ACHN (cell line): ENCODE measurements at places on chromosomes 2 and 18.

DNA sequence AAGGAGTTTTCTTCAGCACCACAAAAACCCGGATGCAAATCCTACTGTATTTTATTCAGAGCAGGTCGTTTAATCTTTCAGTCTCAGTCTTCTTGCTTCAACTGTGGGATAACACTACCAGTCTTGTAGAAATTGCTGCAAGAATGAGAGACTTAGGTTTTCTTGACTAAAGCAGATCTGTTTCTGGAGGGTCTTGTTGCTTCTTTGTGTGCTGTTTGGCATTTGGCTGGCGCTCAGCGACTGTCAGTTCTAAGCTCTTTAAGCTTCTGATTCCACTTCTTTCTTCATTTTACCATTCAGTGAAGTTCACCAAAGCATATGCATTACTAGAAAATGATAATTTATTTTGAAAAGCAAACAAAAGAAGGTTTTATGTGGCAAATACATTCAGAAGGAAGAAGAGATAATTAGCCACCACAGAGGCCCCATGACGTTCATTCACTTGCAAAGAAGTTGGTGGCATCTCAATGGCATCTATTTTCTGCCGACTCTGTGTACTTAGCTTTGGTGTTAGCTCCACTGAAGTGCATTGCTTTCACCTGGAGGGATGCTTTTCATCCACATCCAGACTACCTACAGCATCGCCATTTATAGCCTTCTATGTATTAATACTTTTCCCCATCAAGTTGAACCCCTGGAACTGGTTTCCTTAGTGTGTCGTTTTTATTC lies 53.7 kb downstream of the TRIB2 start:
- no peak for DNase-seq

- DNase-seq, result no peak
Measured at GRCh38 chr2:8049176-8049575, 632.7 kb upstream of the ID2 start.

GRCh38 chr2:521853-522530 lies 155.2 kb downstream of the TMEM18 start:
- no peak for DNase-seq

- DNase-seq, result no peak
Measured at GRCh38 chr18:49090901-49091300, 140.1 kb upstream of the SMAD7 start.

DNA sequence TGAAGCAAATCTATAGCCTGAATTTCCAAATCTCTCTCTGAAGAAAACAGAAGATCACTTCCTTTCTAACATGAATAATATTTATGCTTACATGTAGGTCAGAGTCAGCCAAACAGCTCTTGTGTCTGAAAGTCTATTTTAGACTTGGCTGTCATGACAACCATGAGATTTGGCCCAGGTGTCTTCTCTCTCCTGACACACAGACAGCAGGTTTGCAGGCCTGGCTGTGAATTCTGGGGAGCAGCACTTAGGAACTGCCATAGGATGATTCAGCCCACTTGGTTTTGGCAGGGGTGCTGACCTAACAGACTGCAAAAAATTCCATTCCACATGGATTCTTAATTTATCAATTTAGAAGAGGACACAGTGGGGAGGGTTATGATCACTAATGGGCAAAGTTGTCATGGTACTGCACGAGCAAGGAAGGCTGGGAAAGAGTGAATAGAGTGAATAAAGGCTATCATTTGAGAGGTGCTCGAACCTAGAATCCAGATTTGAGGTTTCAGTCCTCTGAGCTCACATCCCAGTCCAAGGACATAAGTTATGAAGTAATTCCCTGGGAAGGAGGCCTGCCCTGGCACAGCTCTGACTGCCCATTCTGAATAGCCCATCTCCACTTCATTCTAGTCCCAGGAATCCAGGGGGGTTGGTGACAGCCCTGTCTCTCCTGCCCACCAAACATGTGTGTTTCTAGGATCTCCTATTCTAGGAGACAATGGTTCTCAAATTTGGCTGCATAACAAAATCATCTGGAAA lies 453.9 kb upstream of the TRIB2 start:
- DNase-seq, result no peak

DNA sequence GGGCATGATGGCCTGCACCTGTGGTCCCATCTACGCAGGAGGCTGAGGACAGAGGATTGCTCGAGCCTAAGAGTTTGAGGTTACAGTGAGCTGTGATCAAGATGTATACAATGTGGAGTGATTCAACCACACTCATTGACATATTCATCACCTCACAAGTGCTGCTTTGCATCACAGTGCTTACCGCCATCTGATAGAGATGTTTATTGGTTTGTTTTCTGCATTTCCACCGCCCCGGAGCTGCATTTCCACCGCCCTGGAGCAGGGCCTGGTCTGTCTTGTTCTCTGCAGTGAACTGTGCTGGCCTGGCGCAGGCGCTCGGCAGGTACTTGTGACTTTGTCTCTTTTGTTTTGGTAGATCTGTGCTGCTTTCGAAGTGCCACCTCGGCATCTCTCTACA lies 96.0 kb downstream of the SMAD7 start:
- DNase-seq, result no peak

DNA sequence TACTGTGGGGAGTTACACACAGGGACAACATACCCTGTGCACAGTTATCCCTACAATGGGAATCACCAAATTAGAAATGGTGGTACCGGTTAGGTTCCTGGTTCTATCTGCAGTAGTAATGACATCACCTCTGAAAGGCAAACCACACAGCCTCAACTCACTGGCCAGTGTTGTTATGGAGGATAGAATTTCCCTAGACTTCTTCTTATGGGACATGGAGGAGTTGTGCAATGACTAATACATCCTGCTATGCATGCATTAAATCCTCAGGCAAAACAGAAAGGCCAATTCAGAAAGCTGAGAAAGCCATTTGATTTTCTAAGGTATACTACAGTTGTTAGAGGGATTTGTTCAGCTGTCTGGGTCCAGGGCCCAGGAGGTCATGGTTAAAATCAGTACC lies 439.3 kb downstream of the TMX3 start:
- DNase-seq, result peak; percentile 6

DNA sequence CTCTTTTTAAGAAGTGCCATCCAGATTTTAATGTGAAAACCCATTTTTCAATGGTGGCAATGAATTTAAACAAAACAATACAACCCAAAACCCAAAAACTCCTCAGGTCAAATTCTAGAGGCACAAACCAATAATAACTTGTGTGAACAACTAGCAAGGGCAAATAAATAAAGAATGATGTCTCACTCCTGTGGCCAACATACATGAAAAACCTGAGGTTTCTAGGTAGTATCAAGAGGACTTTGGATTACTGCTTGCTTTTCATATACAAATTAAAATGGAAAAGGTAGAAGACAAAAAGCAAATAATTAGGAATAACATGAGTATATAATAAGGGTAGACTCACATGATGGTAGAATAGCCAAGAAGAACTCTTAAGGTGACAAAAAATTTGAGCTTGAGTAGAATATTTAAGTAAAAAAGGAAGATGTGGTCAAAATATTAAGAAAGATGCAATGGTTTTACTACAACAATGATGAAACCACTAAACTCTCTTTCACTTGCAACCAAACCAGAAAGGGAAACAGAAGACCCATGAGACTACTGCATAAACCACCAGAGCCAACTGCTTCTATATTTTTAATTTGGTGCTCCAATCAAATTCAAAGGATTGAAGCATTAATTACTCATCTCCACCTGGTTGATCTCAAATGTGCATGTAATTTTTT lies 53.5 kb downstream of the DARS1 start:
- no peak for DNase-seq

DNA sequence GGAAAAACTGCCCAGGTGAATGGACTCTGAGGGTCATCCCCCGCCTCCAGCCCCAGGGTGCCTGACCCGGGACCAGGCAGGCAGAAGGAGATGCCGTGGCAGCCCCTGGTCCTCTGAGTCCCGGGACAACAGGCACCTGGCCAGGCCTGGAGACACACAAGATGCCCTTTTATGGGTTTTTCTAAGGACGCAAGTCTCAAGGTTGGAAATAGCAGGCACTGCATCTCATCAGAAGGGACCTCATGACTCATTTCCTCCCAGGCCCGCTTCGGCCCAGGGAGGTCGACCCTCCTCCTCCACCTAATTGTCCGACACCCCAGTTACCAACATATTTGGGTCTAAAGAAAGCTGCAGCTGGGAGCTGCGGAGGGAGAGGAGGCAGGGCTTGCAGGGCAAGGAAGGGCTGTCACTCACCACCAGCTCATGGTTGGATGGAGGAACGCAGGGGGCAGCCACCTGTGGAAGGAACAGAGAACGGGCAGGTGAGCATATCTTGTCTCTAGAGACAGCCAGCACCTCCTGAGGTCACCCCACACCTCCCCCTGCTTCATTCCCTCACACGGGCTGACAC lies 82.9 kb downstream of the TNS1 start:
- peak; percentile 28 for DNase-seq

DNA sequence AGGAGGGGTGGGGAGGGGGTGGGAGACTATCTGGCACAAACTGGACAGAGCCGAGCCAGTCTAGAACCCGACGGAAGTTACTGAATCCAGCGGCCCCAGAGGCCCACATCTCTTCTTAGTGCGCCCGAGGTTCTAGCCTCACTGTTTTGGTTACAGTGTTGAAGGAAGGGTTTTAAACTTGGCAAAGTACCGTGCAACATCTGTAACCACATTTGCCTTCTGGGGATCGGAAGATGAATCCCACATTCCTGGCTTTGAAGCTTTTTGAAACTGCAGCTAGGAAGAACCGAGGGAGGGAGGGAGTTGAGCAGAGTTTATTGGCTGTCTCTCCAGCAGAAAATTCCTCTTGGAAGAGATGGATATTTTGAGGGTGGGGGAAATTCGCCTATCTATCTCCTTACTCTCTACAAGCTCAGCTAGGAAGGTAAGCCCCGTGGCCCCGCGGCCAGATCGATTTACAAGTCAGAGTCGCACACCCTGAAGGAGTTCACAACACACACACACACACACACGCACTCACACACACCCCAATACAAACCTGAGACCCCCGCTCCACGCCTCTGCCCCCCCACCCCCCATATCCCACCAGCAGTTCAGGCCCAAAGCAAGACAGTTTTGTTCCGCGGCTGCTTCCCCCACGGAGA lies 1.0 kb downstream of the ACVR1 start:
- DNase-seq, result peak; percentile 64

- DNase-seq, result no peak
Measured at GRCh38 chr2:109528811-109529501, 84.8 kb downstream of the SEPTIN10 start.

DNA sequence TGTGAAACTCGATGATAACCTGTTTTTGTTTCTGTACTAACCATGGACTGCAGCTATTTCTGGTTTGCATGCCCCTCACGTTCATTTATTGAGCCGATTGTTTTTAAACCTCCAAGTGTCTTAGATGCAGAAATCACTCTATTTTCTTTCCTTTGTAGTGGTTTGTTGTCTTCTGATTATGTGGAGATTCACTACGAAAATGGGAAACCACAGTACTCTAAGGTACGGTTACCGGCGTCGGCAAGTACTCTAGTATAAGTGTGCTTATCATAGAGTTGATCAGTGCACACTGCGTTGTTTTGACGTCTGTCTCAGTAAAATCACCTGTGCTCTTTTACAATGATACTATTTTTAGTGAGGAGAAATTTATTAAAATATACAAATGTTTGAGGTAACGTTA lies 87.4 kb downstream of the ADAM23 start:
- no peak for DNase-seq

- DNase-seq, result peak; percentile 29
Measured at GRCh38 chr2:160353166-160353565, 140.4 kb downstream of the RBMS1 start.

DNA sequence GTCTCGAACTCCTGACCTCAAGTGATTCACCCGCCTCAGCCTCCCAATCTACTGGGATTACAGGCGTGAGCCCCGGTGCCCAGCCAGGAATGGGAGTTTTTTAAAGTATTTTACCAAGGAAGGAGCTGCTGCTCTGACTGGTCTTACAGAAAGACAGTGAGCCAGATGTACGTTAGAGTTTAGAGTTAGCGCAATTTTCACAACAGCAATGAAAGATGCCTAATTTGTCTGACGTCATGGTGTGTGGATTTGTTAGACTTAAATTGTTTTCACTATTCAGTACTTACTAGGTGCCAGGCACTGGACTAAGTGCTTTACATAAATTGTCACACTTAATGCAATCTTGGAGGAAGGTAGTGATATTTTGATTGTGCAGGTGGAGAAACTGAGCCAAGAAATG lies 12.4 kb upstream of the RPL37A start:
- DNase-seq, result no peak

- no peak for DNase-seq
Measured at GRCh38 chr2:169300636-169301530, 61.5 kb downstream of the LRP2 start.

DNA sequence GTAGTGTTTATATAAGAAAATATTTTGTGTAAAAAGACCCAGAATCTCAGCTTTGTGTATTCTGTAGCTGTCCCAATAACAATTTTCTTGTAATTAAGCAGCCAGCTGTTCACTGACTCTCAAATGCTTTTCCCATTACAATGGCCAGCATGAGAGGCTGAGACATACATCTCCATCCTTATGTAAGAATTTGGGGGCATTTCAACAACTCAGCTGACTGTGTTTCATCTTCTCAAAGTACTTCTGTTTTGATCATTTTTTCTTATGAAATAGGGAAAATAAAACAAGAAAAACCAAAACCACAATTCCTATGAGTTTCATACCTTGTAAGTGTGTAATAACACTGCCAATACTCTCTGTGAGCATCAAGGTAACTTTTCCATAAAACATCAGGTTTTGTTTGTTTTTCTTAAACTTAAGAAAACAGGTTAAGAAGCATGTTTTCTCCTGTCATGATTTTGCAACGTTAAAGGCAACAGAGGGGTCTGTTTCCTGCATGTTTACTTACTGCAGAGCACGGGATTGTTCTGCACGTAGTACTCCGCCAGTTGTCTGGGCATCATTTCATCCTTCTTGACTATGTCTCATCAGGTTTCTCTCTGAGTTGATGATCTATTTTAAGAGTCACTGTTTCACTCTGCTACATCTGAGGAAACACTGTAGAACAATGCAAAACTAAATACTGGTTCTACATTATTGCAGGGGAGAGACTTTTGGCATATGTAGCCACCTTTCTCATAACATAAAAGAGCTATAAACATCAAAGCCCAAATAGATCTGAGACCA lies 62.9 kb upstream of the CYRIA start:
- DNase-seq, result no peak

GRCh38 chr2:64153811-64154210 lies 9.6 kb upstream of the PELI1 start:
- no peak for DNase-seq

DNA sequence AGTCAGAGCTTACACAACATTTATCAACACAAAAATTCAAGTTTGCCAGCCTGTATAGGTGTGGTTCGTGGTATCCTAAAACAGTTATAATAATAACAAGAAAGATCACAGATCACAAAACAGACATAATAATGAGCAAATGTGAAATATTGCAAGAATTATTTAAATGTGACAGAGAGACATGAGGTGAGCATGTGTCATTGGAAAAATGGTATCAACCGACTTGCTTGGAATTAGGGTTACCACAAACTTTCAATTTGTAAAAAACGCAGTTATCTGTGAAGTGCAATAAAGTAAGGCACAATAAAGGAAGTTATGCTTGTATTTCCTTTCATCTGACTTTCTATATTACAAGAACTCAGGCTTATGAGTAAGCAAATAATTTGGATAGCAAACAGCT lies 116.8 kb downstream of the IKZF2 start:
- DNase-seq, result no peak

GRCh38 chr2:10078001-10078400 lies 2.2 kb downstream of the CYS1 start:
- no peak for DNase-seq

GRCh38 chr2:226981791-226982326 lies 146.0 kb downstream of the RHBDD1 start:
- no peak for DNase-seq

GRCh38 chr18:70128271-70128670 lies 77.2 kb downstream of the RTTN start:
- no peak for DNase-seq

- DNase-seq, result no peak
Measured at GRCh38 chr2:147214914-147215313, 629.9 kb upstream of the ACVR2A start.

GRCh38 chr2:27152102-27152795 lies 3.4 kb downstream of the TCF23 start:
- DNase-seq, result no peak
